ENCODE measurements at places on chromosomes 7 and 10.

DNA sequence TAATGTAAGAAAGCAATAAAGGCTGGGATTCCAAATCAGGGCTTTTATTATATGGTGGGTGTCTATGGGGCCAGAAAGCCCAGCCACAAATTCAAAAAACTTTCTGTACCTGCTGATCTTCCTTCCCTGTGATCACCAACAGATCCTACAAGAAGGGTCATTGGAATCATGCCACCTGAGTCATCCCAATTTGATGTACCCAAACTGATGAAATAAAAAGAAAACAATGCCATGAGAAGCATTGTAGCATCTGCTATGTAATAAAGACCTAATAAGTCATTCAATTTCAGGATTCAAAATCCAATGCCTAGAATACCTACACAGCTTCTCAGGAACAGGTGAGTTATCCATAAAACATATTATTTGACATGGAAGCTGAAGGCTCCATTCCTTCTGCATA is 228.8 kb downstream of the DKK1 start:
- no peak for DNase-seq

DNA sequence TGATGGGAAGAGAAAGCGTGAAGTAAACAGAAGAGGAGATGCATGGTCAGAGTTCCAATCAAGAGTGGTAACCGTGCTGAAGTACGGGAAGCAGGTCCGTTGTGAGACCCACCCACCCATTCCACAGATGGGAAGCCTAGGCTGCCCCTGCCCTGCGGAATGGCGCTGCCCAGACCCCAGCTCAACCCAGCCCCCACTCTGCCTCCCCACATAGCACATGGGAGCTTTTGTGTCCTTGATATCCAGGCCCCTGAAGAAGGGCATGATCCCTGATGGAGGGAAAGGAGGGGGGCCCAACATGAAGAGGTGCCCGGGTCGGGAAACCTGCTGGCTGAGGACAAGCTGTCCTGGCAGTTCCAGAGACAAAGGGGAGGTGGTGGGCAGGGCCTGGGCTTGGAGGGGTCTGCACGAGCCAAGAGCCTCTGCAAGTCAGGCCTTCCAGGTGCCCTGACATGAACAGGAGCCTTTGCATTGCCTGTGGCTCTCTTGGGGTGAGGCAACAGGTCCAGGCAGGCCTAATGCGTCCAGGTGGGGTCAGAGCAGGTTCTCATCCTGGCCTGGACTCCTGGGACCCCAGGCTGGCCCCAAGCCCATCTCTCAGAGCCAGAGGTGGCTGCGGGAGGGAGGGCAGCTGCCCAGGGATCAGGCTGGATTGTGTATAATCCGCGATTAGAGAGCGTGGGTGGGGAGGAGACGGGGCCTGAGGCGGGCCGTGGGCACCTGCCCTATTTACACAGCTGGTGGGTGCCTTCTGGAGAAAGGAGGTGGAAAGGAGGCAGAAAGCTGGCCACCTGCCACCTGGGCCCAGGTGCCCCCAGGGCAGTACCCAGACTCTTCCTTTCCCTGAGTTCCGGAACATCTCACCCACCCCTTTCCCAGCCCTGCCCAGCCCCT is 23.5 kb downstream of the YKT6 start:
- no peak for DNase-seq

DNA sequence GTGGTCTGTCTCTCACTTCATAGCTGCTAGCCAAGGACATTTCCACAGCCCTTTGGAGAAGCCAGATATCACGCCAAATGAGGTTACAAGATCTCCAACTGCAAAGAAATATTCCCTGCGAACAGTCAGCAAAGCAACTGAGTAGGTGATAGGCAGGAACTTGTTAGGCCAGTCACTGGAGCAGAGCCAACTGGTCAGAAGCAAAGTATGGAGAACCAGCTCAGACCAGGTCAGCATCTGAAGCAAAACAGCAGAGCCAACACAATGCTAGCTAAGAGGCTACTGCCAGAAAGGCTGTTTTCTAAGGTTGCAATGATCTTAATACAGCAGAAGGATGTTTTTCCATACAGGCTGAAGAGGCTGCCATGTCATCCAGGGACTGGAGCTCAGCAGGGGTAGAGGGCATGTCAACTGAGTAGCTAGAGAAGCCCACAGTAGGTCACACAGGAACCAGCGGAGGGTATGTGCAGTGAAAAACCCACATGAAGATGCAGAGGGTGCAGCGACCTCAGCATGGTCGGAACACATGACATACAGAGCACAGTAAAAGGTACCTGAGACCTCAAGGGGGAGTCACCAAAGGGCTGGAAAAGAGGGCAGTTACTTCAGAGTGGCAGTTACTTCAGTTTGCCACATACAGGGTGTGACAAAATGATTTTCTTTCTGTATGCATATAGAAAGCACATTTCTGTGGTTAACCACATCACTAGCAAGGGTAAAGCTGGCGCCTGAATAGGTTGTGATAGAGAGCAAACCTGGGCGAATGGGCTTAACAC is 8.9 kb downstream of the SEC31B start:
- peak; percentile 93 for DNase-seq

DNA sequence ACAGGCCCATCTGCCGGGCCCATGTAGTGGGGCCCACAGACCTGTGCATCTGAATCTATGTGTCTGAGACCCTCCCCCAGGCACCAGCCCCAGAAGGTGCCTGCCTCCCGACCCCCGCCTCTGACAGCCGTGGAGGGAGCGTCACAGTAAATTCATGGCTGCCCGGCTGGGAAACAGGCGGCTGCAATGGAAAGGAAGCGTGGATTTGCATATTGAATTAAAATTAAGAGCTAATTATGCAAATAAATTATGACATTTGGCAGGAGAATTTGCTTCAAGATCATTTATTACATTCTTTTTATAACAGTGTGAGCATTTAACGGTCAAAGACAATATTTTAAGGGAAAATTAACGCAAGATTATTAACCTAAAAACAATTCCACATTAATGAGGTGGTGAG is 92.3 kb downstream of the HIF1AN start:
- no peak for DNase-seq

DNA sequence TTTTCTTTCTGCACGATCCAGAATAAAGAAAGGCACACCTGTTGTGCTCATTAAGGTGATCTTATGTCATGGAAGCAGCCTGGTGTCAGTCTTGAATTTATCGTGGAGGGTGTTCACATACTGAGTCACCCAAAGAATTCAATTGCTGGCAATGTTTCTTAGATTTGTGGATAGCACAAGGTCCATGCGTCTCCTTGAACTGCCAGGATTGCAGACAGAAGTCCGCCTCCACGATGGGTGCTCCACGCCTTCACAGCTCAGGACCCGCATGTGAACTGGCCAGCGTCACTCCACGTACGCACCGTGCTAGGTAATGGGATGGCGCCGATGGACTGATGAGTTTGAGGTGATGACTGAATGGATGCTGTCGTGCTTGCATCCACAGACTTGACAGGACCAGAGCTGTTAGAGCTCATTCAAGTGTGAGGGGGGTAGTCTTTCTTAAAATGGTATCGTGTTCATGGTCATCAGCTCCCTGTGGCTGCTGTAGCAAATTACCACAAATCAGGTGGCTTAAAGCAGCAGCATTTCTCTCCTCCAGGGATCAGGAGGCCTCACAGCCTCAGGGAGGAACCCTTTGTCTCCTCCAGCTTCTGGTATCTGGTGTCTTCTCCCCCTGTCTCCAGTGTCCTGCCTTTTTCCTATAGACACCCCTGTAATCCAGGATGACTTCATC is 65.4 kb upstream of the DNAJB6 start:
- DNase-seq = no peak

DNA sequence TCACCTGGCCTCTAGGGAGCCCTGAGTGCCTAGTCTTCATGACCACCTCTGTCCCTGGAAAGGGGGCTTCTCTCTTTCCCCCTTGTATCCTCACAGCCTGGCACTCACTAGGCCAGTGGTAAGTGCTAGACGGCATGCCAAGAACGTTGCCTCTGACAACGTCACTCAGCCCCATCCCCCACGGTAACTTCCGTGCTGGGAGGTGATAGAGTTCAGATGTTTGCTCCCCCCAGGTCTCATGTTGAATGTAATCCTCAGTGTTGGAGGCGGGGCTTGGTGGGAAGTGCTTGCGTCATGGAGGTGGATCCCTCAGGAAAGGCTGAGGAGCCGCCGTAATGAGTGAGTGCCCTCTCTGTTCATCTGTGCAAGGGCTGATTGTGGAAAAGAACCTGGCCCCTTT is 343.3 kb upstream of the MKI67 start:
- no peak for DNase-seq

DNA sequence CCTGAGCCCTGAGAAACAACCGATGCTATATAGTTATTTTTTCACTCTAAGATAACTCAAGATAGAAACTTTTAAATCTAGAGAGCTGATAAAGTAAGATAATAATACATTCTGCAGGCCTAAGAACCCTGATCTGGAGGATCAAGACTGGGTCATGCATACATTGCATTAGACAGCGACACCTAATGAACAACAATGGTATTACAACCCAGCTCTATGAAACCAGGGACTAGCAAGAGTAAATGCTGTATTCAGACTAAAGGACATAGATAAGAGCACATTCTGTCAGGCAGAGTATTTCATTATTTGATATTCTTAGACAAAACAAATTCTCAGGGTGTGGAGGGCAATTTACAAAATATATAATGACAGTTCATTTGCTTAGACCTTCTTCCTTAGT is 148.6 kb downstream of the GRK5 start:
- no peak for DNase-seq

DNA sequence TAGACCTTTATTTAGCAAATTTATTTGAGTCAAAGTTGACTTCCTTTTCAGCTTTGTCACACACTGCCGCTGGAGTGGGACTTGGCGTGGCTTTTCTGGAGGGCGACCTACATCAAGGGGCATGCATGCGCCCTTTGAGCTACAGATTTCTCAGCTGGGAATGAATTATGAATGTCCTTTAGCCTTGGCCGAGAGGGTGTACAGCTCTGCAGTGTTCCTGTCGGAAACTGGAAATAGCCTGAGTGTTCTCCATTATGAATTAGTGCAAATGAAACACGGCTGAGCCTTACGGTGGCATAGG is 79.7 kb downstream of the GLRX3 start:
- no peak for DNase-seq

DNA sequence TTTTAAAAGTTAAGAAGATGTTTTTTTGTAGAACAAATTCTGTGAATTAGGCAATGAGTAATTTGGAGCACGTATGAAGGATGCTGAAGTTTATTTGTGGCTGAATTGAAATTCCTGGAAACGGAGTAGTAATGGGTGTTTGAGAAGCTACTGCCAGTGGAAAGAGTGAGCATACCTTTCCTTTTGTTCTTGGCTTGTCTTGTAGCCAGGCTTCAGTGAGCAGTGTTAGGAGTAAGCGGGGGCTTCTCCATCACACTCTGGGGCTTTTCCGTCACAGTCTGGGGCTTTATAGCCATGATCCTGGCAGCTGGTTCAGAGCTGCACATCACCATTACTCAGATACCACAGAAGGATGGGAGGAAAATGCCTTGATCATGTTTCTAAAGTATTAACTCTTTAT is 32.3 kb downstream of the GARS1 start:
- peak; percentile 35 for DNase-seq

GRCh38 chr10:7233259-7233991 is 177.4 kb downstream of the SFMBT2 start:
- DNase-seq = peak; percentile 29

GRCh38 chr10:122376364-122376961 is 2.0 kb downstream of the PLEKHA1 start:
- DNase-seq = no peak

- DNase-seq = peak; percentile 72
These were observed 226.4 kb upstream of the HABP2 start for GRCh38 chr10:113326160-113327111.

- DNase-seq = no peak
These were observed 360.9 kb downstream of the GPAM start for GRCh38 chr10:111822661-111823060.

- DNase-seq = no peak
These were observed 133.1 kb downstream of the BBS9 start for GRCh38 chr7:33262476-33262875.

GRCh38 chr10:63137306-63137705 is 4.2 kb downstream of the NRBF2 start:
- no peak for DNase-seq

DNA sequence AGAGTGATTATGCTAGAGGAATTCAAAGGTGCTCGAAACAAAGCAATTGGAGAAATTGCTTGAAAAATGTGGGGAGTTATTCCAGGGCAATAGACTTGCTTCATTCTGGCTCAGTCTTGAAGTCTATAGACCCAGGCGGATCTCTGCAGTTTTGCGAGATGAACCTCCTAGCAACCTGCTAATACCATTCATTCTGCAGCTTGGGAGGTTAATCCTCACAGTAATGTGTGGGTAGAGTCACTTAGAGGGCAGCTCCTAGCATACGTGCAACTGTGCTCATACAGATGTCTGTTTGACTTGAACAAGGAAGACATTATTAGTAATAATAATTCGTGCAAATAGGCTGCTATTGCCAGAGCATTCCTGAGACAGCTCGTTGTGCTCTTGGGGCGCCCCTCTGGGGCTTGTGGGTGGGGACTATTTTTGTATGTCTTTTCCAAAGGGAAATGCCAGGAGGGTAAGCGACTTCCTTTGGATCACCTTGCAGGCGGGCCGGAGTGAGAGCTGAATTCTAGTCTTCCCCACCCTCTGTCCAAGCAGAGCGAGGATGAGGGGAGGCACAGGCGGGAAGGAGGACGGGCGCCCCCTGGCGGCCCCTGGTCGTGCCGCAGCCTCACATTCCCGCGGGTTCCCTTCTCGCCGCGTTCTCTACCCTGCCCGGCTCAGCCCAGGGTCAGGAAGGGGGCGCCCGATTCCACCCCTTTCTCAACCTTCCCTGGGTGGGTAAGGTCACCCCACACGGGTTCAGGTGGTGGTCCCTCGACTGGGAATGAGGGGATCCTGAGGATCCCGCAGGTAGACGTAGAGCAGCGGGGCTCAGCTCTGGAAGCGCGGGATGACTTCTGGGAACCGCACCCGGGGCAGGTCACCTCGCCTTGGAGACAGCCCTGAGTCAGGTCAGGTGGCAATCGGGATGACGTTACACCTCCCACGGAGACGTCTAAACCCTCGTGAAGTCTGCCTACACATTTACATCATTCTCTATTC is 241.5 kb downstream of the PHTF2 start:
- peak; percentile 55 for DNase-seq

DNA sequence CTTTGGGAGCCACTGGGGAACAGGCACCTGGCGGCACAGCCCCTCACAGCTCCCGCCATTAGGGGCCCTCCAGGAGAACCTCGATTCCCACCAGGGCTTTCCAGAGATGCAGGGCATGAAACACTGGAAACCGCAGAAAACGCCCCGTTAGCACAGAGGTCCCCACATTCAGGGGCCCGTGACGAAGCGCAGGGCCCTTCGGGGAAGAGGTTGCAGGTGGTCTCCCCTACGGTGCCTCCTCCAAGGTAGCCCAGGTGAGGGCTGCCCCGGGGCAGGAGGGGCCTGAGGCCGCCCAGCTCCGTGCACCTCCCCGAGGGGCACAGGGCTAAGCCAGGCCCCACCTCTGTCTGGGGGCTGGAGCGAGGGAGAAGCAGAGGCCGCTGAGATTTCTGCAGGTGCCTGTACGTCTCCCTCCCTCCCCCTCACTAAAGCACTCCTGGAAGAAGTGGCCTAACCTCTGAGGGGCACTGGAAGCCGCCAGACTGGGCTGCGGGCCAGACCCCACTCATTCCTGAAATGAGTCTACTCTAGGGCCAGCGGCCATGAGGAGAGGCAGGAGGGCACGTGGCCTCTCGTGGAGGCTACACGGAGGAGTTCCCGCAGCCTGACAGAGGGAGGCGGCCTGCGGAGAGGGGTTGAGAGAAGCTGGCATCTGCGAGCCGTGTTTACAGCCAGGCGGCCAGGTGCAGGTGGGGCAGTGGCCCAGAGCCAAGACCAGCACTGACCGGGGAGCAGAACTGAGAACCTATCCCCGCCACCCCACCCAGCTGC is 6.9 kb downstream of the PDGFA start:
- no peak for DNase-seq

Data from activated CD4-positive, alpha-beta T cell treated with anti-CD3 and anti-CD28 coated beads, Interleukin-2, Interleukin-4, amounts not matched to agents 100 ng/mL and 50 ng/mL, durations not matched to agents 16 hours and 8 hours (primary cell).